ENCODE measurements at places on chromosomes 13 and 19.

DNA sequence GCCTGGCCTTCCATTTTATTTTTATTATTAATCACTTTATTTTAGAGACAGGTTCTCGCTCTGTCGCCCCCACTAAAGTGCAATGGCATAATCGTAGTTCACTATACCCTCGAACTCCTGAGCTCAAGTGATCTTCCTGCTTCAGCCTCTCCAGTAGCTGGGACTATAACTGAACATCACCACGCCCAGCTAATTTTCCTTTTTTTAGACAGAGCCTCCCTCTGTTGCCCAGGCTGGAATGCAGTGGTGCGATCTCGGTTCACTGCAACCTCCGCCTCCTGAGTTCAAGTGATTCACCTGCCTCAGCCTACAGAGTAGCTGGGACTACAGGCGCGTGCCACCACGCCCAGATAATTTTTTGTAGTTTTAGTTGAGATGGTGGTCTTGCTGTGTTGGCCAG is 6.7 kb upstream of the PAN3 start:
- DNase-seq, result no peak

GRCh38 chr13:26656919-26657318 is 99.4 kb downstream of the WASF3 start:
- DNase-seq, result peak; percentile 36

DNA sequence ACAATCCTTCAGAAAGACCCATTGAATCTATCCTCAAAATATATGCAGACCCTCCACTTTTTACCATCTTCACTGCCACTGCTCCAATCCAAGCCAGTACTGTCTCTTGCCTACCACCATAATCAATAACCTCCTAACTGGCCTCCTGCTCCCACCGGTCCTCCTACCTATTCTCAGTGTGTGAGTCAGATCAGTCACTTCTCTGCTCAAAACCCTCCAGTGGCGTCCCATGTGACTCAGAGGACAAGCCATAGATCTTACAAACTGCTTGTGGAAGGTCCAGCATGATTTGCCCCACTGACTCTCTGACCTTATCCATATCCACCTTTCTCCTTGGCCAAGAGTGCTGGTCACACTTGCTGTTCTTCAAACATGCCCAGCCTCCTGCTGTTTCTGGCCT is 23.4 kb upstream of the MBNL2 start:
- DNase-seq, result no peak

GRCh38 chr19:30425885-30426838 is 54.0 kb downstream of the ZNF536 start:
- DNase-seq, result no peak

GRCh38 chr19:51689751-51690453 is 3.2 kb upstream of the SPACA6 start:
- peak; percentile 35 for DNase-seq

- no peak for DNase-seq
Measured at GRCh38 chr13:76937281-76937820, 11.0 kb upstream of the ACOD1 start.

DNA sequence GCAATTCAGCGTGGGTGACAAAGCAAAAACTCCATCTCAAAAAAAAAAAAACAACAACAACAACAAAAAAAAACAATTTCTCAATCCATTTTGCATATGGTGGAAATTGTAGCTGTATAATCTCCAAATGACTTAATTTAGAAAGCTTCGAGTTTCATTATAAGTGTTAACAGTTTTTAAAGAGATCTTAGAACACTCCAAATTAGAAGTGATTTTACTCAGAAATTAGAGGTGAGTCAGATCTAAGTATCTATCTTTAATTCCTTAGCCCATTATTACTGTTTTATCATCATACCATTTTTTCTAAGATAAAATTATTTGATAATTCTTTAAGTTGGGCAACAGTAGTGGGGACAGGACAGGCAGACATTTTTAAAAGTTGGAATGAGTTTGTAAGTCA is 60.5 kb downstream of the ZMYM2 start:
- DNase-seq, result no peak

DNA sequence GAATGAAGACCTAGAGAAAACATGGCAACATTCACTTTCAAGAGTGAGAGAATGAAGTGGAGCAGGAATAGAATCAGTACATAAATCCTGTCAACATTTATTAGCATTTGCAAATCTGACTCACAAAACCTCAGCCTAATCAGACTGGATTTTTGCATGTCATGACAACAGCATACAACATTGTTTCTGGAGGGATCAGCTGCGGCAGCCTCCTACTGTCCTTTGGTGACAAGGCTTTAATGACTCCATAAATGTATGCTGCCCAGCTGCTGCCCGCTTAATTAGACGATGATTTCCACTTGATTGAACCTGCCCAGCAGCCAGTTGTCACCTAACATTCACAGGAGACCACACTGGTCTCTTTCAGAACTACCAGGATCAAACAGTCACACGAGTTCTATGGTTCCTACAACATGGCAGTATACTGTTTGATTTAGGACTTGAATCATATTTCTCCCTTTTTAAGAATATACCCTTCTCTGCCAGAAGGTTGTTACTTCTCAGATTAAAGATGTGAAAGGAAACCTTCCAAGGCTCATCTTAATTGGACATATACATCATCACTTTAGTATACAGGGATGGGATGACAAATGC is 9.3 kb downstream of the EBPL start:
- DNase-seq, result no peak

DNA sequence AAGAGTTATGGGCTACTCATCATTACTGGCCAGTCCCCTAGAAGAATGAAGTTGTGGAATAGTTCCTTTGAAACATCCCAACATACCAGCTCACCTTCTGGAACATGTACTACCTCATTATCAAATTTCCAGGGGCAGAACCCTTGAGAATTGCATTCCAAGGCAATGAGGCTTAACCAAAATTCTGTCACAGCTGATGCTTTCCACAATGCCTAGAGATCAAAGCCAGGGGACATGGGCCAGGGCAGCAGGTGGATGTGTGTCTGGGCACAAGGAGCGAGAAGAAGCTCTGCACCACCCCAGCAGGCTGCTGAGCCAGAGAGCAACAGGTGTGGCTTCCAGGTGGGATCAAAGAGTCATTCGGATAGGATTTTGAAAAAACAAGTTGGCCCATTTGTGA is 362.1 kb downstream of the EFNB2 start:
- DNase-seq, result no peak

DNA sequence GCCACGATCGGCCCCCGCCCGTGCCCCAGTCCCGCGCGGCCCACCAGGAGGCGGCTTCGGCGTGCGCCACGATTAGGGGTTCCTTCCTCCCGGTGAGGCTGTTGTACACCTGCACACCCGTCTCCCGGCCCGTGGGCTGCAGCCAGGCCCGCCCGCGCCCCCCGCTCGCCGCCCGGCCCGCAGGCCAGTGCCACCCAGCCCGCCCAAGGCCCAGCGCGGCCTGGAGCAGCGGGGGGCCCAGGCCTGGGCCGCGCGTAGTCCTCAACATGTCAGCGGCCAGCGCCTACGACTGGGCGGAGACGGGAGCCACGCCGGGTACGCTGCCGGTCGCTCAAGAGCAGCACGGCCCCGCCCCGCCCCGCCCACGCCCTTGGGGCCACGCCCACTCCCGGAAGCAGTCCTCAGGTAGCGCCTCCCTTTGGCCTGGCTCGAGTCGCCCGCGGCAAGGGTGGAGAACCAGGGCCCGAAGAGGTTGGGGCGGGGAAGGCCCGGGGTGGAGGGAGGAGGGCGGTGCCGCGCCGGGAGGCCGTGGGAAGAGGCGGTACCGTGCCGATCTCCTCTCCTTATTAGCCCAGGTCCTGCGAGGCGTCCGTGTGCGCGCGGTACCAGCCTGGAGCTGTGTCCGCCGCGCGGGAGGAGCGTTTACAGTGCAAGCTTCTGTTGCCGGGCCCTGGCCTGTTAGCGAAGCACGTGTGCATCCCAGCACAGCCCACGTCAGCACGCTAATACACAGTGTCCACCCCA is at the start of gene CARS2:
Gene CARS2, minus strand, starts transcription at position 291 of the 744 bp plus-strand sequence. Its CDS starts 23 bp downstream, at position 268.
- peak; percentile 94 for DNase-seq

DNA sequence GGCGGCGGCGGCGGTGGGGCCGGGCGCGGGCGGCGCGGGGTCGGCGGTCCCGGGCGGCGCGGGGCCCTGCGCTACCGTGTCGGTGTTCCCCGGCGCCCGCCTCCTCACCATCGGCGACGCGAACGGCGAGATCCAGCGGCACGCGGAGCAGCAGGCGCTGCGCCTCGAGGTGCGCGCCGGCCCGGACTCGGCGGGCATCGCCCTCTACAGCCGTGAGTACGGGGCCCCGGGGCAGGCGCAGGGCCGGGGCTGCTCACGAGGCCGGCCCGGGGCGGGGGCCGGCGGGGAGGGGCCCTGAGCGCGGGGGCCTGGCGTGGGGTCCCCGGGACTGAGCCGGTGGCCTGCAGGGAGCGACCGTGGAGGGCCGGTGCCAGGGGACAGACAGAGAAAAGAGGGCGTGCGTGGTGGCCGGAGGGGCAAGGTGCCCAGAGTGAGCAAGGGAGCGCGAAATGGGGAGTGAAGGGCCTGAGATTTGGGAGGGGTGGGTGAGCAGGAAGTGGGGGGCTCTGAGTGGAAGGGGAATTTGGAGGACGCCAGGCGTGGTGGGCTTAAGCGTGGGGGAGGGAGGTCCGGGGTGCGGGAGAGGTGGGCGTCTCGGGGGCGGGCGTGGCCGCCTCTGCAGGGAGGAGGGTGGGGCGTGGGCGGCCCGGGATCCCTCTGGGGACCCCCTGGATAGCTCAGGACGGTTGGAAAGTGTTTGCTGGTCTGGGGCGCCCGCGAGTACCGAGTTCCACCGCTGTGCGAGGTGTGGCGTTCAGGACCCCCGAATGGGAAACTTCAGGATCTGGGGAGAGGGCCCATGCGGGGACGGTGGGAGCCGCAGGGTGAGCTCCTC is 575 bp downstream of the CARM1 start:
- DNase-seq, result peak; percentile 8

DNA sequence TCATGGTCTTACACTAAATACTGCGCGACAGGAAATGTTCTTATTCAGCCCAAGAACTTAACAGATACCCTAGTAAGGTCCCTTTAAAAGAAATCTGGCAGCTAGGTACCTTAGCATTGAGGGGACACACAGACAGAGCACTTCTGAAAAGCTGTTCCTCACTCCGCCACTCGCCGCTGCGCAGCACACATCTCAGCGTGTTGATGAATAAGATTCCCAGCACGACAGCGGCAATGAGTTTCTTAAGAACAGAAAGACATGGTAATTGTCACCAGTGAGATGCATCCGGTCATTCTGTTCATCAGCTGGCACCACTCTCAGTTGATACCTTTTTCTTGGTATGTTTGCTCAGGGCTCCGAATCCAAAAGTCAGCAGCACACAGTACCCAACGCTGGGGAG is 39.9 kb downstream of the TMTC4 start:
- no peak for DNase-seq

DNA sequence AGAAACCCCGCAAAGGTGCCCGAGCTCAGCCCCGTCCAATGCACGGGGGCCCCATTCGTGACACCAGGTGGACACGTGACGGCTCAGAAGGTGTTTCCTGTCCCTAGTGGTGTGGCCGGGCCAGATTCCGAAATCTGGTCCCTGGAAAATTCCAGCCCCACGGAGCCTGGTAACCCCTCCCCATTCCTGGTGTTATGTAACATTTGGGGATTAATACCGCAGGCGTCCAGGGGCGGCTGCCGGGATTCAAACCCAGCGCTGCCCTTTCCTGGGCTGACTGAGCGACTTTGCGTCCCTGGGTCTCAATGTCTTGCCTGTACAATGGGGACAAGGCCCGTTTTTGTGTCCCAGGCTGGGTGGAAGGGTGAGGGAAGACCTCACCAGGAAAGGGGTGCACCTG is 1.0 kb upstream of the PLK5 start:
- no peak for DNase-seq

DNA sequence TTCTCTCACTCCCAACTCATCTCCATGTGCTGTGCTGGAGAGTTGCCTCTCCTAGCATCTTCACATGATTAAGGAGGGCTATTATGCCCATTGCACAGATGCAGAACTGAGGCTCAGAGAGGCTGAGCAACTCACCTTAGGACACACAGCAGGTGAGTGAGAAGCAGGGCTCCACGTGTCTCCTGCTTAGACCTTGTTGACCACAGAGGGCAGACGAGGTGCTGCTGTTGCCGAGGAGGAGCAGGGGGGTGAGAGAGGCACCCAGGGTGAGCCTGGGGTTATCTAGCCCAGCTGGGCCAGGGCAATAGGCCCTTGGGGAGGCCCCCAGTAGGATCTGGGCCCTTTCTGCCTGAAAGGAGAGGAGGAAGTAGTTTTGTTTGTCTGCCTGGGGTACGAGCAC is 2.4 kb upstream of the HSH2D start:
- peak; percentile 41 for DNase-seq

DNA sequence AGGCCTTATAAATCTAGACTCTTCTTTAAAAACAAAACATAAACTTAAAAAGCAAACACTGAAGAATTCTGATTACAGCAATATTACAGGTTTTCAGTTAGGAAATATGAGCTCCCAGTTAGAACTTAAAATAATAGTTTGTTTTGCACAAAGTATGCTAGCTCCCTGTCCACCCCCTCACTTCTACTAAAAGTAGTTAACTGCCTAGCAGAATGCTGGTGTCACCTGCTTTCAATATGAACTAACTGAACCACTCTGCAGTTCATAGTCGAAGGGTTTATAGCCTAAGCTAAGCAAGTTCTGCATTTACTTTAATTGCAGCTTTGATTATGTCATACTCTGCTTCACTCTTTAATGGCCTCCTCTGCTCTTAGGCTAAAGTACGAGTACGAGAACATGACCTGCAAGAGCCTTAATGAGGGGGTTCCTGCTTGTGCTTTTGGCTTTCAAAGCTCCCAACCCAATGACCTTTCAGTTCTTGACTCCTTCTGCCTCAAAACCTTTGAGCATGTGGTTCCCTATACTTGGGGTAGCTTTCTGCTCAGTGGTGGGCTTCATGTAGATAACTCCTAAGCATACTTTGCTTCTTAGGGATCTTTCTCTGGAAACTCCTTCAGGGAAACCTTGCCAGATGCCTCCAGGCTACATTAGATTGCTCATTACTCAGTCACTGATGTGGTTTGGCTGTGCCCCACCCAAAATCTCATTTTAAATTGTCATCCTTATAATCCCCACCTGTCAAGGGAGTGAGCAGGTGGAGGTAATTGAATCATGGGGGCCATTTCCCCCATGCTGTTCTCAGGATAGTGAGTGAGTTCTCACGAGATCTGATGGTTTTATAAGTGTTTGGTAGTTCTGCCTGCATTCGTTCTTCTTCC is 278.9 kb upstream of the ARGLU1 start:
- DNase-seq, result no peak

- DNase-seq, result no peak
Measured at GRCh38 chr13:23789576-23790346, 99.4 kb downstream of the MIPEP start.

DNA sequence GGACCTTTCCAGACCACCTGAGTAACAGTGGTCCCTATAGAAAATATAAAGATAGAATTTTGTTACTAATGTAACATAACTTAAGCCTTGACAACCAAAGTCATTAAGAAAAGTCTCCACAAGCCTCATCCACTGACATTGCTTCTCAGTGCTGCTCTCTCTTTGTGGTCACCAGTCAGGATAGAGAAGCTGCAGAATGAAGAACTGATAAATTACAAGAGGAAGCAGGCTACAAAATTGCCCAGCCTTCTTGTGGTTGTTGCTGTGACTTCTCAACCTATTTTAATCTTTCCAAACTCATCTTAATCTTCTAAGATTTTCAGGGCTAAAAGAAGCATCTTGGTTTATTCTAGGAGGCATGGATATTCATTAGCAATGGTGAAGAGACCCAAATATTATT is 343.8 kb downstream of the MZT1 start:
- peak; percentile 86 for DNase-seq

GRCh38 chr13:110109910-110110309 is 197.0 kb downstream of the COL4A1 start:
- DNase-seq, result no peak

GRCh38 chr19:17565611-17566010 is 10.2 kb downstream of the COLGALT1 start:
- no peak for DNase-seq

Data from Kasumi-1 (cell line).